ENCODE measurements at places on chromosomes 3 and 15.

DNA sequence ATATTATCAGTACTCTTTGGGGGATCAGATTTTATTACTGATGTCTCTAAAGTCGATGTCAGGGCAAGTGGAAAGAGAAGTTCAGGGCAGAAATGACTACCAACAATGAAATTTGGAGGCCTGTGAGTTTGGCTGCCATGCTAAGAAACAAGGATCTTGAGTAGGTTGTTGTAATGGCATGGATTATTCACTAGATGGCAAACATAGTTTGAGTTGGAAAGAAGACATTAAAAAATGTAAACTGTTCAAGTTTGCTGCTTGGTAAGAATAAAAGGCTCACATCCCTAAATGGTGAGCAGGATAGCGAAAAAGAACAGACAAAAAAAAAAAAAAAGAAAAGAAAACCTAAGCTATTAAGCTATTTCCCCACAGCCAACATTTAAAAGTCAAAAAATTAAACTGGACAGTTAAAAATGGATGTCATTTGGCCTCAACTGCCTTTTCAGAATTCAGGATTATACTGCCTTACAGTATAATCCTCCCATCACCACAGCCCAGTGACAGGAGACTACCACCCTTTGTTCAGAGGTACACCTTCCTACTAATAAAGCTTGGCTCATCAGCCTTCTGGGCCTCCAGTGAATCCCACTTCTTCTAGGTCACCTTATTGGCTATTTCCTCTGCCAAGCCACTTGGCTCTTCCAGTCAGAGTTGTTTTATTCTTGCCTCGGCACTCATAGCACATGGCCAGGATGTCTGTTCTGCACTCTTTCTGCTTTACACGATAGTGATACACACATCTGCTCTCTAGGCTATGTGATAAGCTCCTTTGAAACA is 163.7 kb downstream of the PLD1 start:
- no peak for DNase-seq

- no peak for DNase-seq
Measured at GRCh38 chr3:111194048-111194447, 122.4 kb downstream of the NECTIN3 start.

DNA sequence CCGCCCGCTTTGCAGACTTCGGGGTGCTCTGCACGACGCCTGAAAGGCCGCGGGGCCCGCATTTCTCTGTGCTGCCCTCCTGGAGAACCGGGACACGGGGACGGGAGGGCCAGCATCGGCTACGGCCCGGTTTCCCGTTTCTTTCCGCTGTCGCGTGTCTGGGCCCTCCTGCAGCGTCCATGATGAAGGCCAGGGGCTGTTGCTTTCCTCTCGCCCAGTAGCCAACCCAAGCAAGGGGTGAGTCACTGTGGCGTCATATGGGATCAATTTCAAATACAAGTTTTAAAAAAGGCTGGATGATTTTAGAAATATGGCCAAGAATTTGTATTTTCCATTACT is 435 bp downstream of the SLC35G2 start:
- peak; percentile 18 for DNase-seq

GRCh38 chr3:75262661-75263060 is 401.5 kb upstream of the FRG2C start:
- DNase-seq: no peak

GRCh38 chr3:30083315-30083714 is 523.1 kb upstream of the TGFBR2 start:
- DNase-seq: no peak

Measured in stimulated activated CD4-positive, alpha-beta T cell treated with anti-CD3 and anti-CD28 coated beads, Interleukin-12 subunit alpha, Interleukin-12 subunit beta, amount 100 ng/mL, for 48 hours (primary cell).